ENCODE measurements at places on chromosomes 2 and 18.
A peak's percentile ranks its signal among the peaks of the same experiment; 100 is the strongest.

DNA sequence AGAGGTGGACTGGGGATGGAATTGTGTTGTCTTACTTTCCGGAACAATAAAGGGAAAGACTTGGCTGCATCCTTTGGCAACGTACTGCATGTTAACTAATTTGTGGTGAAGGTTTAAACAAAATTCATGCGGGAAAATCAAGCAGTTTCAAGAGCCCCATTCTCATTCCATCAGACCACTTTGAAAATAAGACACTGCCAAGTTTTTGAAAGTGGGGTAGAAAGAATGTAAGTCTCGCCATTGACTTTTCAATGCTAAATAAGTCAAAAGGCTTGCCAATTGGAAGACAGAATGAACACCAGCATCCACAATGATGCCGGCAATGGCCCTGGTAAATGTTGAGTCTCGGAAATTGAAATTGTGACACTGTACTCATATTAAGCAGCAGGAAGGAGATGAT, 322.0 kb downstream of the RND3 start:
- no peak for DNase-seq

DNA sequence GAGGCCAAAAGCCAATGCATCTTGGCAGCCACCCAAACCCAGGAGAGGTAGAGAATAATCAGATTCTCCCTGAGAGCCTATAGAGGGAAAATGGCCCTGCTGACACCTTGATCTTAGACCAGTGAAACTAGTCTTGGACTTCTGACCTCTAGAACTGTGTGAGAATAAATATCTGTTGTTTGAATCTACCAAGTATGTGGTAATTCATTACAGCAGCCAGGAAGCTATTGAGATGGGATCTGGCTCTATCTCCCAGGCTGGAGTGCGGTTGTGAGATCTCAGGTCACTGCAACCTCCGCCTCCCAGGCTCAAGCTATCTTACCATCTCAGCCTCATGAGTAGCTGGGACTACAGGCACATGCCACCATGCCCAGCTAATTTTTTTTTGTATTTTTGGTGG, 567.2 kb downstream of the MBD2 start:
- no peak for DNase-seq

DNA sequence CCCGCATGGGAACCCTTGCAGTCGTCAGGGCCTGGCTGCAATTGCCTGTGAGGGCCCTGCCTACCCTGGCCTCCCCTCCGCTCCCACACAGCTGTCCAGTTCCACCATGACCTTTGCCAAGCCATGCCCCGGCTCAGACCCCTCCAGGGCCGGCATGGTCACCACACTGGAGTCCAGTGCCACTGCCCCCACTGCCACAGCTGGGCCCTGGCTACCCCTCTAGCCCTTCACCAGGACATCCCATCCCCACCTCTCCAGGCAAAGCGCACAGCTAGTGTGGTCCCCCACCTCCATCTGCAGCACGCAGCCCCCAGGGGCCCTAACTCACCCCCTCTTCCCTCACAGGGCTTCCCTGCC, 70.3 kb upstream of the SMAD7 start:
- no peak for DNase-seq

GRCh38 chr2:187542123-187542522, 12.1 kb downstream of the TFPI start:
- no peak for DNase-seq

GRCh38 chr2:27353762-27354596, 2.6 kb downstream of the GTF3C2 start:
- DNase-seq: no peak

GRCh38 chr2:68256093-68256450, 3.7 kb upstream of the PPP3R1 start:
- no peak for DNase-seq

GRCh38 chr2:12006850-12007249, 260.4 kb downstream of the LPIN1 start:
- DNase-seq: no peak

DNA sequence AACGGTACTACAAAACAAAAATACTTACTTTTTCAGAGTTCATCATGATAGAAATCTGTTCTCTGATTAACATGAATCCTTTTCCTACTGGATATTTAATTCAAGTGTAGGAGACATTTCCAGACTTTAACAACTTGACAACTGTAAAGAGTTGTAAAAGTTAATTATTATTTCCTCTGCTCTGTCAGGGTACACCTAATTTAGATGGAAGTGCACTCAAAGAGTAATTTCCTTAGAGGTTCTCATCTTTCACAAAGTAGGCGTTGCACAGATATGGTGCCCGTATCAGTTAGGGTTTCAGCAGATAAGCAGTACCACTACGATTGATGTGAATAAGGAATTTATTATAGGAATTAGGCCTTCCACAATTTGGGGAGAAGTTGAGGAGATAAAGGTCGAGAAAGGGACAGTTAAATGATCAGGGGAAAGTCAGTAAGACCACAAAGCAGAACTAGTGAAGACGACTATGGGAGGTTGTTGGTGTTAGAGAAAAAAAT, 16.2 kb upstream of the PDE11A start:
- no peak for DNase-seq

DNA sequence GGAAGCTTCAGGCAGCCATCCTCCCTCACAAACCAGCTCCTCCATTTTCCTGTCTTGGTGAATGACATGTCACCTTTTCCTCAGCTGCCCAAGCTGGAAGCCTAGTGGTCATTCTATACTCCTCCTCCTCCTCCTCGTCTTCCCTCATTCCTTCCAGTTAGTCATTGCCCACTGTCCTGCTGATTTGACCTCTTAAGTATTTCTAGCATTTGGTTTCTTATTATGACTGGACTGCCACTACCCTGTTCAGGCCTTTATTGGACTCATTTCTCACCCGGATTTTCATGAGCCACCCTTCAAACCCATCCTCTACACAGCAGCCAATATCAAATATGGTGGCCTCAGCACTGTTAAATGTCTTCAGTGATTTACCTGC, 21.9 kb upstream of the MGAT5 start:
- no peak for DNase-seq

DNA sequence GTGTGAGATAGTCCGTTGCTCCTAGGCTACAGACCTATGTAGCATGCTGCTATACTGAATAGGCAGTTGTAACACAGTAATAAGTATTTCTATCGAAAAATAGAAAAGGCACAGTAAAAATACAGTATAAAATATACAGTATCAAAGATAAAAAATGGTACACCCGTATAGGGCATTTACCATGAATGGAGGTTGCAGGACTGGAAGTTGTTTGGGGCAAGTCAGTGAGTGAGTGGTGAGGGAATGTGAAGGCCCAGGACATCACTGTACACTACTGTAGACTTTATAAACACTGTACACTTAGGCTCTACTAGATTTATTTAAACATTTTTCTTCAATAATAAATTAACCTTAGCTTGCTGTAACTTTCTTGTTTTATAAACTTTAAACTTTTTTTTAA, 3.5 kb downstream of the MAP3K20 start:
- no peak for DNase-seq

DNA sequence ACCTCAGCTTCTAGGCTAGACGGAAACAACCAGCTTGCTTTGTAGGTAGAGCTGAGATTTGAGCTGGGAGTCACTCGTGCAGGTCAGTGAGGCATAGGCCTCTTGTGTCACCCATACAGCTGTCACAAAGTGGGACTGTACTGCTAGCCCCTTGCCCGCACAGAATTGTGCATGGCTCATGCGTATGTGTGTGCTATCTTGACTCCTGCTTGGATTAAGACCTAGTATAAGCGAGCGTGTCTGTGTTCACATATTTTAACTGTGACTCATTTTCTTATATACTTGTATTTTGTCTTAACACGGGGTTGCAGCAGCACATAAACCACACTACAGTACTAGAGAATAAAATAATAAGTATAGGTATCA, 20.1 kb downstream of the CEP68 start:
- DNase-seq: no peak

GRCh38 chr18:59988098-59988706, 88.4 kb downstream of the PMAIP1 start:
- DNase-seq: peak; percentile 51

DNA sequence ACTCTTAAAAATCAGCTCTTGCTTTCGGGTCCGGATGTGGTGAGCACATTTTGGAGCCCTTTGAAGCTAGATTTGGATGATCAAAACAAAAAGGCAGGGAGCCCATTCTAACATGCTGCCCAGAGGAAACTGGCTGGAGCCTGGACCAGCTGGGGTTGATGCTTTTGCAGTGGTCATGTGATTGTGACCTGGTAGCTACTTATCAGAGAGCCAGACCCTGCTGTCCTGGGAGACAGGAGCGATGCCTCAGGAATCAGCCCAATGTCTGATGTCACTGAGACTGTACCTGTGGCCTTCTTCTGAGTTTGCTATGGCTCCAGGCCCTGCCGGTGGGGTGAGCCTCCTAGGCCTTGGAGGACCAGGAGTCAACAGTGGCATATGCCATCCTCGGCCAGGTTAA, 18.7 kb upstream of the SCLY start:
- no peak for DNase-seq

GRCh38 chr2:36296798-36297197, 58.8 kb upstream of the CRIM1 start:
- DNase-seq: no peak

DNA sequence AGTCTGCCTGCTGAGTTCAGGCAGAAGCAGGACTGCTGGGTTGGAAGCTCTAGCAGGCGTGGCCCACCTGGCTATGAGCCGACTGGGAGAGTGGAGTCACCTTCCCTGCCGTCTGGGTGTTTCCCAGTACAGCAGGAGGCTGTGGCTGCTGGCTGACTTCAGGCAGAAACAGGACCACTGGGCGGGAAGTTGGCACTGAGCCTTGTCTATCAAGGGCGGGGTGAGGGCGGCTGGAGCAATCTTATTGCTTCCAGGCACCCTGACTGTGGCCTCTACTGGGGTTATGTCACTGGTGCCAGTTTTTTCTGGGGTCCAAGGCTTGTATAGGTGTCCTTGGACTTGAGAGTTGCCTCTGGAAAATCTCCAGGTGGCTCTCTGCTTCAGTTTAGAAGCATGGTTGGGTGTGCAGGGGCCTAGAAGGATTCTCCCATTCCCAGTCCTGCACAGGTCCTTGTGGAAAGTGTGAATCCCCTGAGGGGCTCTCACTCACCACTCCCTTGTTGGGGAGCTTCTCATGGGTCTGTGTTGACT, 30.5 kb downstream of the LTBP1 start:
- DNase-seq: no peak

Data from AG04450 (cell line).